Mucosa of gallbladder (tissue), 1 donor: ENCODE measurements at places on chromosomes 2 and 18. TPM values are rescaled to one million over a fixed set of nuclear protein-coding genes. Genes with fewer than 3 reads are reported as not detected.
A peak's percentile ranks its signal among the peaks of the same experiment; 100 is the strongest.

GRCh38 chr2:240482141-240482540, 46.7 kb downstream of the GPC1 start:
- no peak for DNase-seq

- DNase-seq = no peak
These were observed 491.6 kb upstream of the ID2 start for GRCh38 chr2:8190279-8190678.

GRCh38 chr2:164910101-164910899, 45.0 kb downstream of the SLC38A11 start:
- peak; percentile 24 for DNase-seq

FAM228A gene
- total RNA-seq = 1.0 TPM

DNA sequence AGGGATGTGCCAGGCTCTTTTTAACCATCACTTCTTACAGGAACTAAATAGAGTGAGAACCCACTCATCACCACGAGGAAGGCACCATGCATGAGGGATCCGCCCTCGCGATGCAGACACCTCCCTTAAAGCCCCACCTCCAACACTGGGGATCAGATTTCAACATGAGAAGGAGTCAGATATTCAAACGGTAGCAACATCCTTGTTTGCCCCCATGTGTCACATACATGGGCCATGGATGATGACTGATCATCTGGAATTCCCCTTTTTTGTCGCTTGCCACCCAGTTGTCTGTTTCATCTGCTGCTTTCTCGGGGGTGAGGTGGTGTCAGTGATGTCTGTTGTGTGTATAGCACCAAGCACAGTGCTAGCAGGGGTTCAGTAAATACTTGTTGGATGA, 57.9 kb downstream of the NCK2 start:
- DNase-seq = no peak

DNA sequence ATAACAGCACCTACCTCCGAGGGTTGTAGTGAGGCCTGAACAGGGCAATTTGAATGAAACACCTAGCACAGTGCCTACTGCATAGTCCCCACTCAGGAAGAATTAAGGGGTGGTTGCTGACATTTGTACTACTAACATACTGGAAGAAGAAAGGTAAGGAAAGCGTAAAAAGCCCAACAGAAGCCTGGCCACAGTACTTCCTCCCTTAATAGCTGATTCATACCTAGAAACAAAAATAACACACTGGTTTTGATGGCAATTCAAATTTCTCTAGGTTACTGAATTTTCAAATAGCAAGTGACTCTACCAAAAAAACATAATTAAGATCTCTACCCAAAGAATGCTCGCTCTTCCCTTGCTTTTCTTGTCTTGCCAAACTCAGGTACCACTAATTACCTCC, 16.2 kb downstream of the SUCLG1 start:
- no peak for DNase-seq

ABCG8 gene
- total RNA-seq = 2.6 TPM

- no peak for DNase-seq
These were observed 670.7 kb downstream of the ERBB4 start for GRCh38 chr2:211867845-211868451.

DNA sequence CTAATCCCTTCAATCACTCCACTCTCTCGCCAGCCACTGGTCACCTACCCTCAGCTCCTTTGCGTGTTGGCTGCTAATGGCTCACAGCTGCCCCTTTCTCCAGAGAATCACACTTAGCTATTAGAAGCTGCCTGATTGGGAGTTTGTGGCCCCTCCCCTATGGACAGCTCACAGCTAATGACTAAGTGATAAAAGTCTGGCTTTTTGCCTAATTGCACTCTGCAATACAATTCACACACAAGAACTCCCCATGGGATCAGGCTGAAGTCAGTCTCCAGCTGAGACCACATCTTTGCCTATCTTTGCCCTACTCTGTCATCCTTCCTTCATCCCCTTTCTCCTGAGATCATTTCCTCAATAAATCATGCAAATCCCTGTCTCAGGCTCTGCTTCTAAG, 701.9 kb upstream of the RAB6C start:
- no peak for DNase-seq

FKBP1B gene
- total RNA-seq = 23.0 TPM

DNA sequence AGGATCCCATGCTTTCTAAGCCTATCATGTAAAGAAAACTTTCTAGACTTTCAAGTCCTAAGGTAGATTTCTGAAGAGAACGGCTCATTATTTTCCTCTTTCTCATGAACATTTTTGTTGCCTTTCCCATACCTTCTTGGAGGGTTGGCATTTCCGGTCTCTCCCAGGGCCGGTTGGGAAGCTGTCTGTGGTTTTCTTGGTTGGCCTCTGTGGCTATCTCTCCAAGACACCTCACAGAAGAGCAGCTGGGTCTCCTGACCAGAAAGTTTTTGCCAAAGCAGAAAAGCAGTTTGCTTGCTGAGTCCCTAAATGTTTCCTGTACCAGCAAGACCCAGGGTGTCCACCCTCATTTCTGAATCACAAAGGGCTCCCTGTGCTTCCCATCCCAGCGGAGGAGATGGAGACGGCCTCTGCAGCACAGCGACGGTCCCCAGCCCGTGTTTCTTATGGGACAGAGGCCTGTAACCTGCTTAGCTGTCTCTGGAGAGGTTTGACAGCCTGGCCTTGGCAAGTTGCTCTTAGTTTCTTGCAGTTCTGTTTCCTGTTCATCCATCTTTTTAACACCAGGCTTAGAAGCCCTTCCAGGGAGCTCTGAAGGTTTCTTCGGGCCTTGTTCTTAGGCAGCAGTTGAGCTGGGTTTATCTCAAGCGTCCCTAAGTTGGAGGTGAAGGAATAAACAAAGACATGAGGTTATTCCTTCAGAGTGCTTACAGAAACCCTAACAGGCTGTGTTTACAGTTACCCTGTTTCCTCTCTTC, 39.8 kb downstream of the GREB1 start:
- DNase-seq = no peak

DNA sequence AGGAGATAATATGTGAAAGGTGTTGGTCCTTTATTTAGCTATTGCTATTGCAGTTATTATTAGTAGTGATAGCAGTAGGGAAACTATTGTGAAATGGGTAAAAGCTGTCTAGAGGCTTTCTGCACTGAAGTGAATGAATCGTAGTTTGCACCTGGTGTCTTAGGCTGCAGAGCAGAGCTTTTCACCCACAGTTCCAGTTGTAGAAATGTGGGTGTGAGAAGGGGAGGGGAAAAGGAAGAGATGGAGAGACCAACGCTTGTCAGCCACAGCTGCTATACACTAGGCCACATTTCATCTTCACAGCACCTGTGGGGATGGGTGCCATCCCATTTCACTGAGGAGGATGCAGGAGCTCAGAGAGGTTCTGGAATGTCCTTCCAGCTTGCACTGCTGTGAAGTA, 50.0 kb downstream of the TRPM8 start:
- no peak for DNase-seq

DNA sequence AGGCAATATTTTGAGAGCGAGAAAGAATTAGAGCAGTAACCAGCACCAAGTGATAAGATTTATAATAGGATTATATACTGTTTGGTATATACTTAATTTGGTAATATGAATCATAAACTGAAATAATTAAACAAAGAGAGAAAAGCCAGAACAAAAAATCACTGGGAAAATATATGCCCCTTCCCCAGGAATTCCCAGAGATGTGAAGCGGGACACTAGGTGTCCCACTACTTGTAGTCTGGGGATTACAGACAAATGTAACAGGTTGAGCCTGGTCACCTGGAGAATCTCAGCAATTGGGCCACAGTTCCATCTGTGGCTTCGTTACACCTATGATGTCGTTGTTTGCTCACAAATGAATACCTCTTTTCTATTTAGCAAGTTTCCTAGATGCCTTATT, 256.1 kb upstream of the CHAC2 start:
- DNase-seq = no peak

DNA sequence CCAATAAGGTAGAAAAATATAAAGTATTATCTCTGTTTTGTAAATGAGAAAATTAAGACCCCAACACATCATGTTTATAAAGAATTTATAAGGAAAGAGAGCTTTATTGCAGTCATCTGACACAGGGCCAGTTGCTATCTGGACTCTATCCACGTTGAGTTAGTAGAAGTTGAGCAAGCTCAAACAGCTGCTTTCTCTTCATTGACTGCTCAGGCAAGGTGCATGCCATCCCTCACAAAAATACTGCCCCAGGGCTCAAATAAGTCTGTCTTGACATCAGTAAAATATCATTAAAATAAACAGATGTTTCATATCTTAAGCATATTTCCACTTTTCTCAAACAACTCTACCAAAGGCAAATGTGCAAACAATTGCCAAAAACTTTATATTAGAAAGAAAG, 14.8 kb downstream of the COL5A2 start:
- DNase-seq = no peak

TP53I3 gene
- 35.2 TPM for total RNA-seq

DNA sequence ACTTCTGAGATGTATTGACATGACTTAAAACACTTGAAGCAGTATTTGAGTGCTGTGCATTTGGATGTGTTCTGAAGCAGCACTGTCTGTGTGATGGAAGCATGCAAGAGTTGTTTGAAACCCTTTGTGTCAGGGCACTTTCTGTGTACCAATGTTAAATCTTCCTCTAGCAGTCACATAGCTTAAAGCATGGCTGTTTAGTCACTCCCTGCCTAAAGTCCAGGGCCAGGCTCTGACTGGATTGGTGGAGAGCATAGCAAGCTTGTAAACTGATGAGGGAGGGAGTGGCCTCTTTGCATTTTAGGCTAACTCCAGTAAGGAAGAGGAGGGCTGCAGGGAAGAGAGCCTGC, 73.5 kb downstream of the MYO1B start:
- peak; percentile 58 for DNase-seq

FAM98A gene
- 38.1 TPM for total RNA-seq

DNA sequence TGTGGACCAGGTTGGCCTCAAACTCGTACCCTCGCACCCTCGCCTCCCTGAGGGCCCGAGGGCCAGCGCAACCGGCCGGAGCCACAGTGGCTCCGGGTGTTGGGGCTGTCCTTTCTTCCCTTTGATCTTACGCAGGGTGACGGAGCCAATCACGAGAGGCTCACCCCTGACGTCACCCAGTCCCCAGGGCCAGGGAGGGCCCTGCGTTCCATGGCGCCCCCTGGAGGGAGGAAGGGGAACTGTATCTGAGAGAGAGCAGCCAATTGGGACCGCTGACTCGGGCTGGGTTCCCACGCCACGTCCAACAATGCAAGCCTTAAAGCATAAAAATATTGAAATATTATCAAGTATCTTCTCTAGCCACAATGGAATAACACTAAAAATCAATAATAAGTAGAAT, 432.8 kb upstream of the LRRTM4 start:
- no peak for DNase-seq

TEX44 gene
- not detected for total RNA-seq

SPC25 gene
- 0.49 TPM for total RNA-seq

GRCh38 chr18:25284281-25284680, 67.7 kb downstream of the ZNF521 start:
- no peak for DNase-seq

DNA sequence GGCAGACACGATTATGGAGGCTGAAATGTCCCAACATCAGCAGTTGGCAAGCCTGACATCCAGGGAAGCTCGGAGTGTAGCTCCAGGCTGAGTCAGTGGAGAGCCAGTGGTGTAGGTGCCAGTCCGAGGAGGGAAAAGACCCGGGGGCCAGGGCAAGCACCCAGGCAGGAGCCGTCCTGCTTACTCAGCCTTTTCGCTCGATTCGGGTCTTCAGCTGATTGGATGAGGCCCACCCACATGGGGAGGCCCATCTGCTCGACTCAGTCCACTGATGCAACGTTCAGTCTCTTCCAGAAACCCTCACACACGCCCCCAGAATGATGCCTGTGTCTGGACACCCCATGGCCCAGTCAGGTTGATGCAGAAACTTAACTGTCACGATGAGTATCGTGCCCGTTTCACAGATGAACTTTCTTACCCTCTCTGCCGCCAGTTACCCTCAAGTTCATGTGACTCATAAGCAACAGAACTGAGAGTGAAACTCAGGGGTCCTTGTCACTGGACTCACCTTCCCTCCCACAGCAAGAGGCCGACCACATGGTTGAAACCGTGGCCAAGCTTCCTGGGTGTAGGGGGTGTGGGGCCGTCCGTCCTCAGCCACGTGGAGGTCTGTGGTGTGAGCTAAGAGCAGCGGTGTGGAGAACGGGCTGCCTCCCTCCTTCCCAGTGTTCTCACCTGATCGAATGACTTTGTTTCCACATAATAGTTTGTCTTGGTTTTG, 197.4 kb upstream of the HDAC4 start:
- no peak for DNase-seq

GRCh38 chr2:37713258-37713700, 41.8 kb upstream of the CDC42EP3 start:
- no peak for DNase-seq

DNA sequence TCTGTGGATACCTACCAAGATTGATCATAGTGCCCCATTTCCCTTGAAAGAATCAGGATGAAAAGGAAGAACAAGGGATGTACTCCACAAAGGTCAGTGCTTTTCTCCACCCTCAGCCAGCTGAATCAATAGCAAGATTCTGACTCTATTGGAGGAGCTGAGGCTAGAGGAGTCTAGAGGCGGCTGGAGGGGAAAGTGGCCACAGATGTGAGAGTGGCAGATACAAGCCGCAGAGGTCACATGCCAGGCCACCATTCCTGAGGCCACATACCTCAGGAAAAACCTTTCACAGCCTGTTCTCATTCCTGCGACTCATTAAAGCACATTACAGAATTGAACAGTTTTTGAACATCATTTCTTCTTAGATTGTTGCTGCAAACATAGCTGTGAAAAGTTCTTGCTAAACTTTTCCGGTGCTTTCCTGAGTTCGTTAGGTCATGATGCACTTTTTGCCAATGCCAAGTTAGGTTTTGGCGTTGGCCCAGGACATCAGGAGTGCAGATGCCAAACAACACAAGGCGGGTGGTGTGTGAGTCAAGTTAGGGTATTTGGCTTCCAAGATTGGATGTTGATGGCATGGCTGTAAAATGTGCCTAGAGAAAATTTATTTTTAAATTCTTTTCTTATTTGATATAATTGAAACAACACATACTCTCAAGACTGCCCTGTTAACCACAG, 160.7 kb upstream of the SP5 start:
- no peak for DNase-seq

DNA sequence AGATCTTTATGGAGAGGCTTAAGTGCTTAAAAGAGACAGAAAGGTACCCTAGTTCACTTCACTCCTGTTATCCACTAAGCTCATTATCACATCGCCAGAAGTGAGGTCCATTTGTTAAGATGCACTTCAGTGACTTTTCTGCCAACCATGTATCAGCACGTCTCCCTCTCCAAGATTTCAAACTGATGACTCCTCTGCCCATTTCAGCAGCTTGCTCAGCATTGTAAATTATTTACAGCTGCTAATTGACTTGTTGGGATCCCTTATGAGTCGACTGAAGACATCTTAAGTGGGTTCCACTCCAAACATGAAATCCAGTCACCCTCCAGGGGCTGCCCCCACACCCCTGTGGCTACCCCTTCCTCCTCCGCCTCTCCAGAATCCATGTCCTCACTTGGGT, 37.3 kb downstream of the DIPK1C start:
- no peak for DNase-seq

MLPH gene
- 222 TPM for total RNA-seq

GRCh38 chr2:167177196-167177595, 288.9 kb downstream of the XIRP2 start:
- DNase-seq = no peak

- no peak for DNase-seq
These were observed 198.8 kb upstream of the TCF4 start for GRCh38 chr18:55786651-55787272.

- no peak for DNase-seq
These were observed 49.8 kb upstream of the SLC1A4 start for GRCh38 chr2:64939332-64939917.
